ENCODE measurements at places on chromosomes 11 and 22.

DNA sequence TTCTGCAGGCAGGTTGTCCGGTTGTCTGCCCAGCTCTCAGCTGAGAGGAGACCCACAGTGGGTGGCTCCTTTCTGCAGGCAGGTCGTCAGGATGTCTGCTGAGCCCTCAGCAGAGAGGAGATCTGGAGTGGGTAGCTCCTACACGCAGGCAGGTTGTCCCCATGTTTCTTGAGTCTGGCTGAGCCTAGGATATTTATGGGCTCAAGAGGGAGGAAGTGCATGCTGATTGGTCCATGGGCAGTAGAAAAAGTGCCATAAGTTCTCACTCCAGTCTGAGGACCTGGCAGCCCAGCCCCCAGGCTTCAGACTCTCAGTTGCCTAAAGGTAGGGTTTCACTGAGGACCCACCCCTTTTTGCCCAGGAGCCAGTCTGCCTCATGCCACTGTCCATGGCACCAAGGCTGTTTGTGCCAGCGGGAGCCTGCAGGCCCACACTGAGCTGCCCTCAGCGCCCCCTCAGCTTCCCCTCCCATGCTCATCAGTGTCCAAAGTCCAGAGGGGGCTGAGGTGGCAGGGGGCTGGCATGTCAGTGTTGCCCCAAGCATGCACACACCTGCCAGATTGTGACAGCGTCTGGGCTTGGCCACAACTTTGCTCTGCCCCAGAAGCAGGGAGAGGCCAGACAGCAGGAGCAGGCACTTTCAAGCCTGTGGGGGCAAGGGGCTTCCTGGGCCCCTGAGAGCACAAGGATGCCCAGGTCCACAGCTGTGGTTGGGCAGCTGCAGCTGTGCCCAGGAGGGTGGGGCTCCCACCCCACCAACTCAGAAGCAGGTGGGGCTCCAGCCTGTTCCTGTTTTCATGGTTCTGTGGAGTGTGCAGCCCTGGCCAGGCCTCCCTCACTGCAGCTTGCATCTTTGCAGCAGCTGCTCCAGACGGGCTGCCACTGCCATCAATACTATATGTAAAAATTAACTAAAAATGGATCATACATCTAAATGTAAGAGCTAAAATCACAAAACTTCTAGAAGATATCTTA lies 3.8 kb upstream of the RNF141 start:
- DNase-seq, result no peak

DNA sequence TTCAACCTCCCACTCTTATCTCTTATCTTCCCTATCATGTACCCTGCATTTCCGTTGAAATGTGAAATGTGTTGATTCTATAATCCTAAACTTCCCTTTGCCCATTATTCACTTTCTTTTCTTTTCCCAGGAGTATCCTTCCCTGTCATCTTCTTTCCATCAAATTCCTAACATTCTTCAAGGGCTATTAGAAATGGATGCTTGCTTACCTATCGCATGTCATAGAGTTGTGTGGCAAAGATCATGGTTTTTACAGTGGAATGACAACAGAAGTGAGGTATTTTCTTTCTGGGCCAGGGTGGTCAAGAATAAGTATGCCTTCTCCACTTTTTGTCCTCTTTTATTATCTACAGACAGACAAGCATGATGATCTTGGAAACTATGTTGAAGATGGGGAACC lies 124.4 kb upstream of the SLC5A12 start:
- no peak for DNase-seq

- DNase-seq, result no peak
Observed at GRCh38 chr22:37805810-37806277, 1.9 kb upstream of the GCAT start.

DNA sequence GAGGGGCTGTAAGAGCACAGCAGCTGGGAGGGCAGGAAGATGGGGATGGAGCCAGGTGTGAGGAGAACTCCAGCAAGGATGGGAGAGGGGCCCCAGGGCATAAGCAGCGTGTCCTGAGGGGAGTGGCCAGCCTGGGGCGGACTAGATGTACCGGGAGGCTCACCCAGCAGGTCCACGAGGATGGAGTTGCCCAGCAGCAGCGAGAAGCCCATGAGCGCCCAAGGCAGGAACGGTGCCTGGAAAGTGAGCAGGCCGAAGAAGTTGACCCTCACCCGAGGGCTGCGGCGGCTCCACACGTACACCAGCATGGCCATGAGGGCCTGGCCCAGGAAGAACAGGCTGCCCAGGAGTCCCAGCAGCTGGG lies 1.3 kb downstream of the DERL3 start:
- DNase-seq, result no peak

DNA sequence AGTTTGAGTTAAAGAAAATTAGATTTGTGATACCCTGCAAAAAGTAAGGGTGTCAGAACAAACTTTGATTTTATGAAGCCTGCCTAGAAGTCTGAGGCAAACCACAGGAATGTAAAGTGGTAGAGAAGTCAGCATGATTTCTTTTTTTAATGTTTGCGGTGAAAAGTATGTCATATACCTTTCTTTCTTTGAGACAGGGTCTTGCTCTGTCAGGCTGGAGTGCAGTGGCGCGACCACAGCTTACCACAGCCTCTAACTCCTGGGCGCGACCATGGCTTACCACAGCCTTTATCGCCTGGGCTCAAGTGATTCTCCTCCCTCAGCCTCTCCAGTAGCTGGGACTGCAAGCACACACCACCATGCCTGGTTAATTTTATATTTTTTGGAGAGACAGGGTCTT lies 4.7 kb downstream of the API5 start:
- no peak for DNase-seq

DNA sequence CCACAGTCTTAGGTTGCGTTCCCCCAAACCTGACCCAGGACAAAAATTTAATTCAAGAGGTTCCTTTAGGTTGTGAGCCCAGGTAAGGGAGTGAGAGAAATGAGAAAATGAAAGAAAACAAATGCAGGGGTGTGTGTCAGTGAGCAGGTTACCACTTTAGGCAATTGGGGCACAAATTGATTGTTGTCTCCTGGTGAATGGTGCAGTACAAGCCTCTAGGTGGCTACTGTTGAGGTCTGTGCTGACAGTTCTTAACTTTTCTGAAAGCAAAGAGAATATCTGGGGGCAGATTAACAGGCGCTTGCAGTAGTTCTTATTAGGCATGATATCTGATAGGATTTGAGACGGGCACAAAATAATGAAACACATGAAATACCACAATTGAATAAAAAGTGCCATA lies 894.6 kb downstream of the FAM181B start:
- DNase-seq, result no peak

GRCh38 chr22:25404556-25404927 lies 159.9 kb upstream of the GRK3 start:
- DNase-seq, result no peak

DNA sequence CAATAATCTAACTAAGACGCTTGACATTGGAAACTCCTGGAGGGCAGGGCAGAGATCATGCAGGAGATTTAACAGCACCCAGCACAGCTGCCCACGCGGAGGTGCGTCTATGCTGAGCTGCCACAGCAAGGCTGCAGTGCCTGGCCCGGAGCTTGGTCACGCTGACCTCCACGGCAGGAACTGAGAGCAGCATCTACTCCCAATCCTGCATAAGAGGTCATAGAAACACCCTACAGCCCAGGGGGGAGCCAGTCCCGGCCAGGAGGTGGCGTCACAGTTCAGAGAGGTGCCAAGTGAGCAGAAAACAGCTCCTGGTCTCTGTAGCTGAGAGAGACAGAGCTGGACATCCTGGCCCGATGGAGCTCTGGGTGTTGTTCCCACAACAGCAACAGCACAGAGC lies 121.1 kb upstream of the TMEM45B start:
- DNase-seq, result no peak

- DNase-seq, result no peak
Observed at GRCh38 chr11:120746836-120747609, 235.5 kb downstream of the GRIK4 start.

DNA sequence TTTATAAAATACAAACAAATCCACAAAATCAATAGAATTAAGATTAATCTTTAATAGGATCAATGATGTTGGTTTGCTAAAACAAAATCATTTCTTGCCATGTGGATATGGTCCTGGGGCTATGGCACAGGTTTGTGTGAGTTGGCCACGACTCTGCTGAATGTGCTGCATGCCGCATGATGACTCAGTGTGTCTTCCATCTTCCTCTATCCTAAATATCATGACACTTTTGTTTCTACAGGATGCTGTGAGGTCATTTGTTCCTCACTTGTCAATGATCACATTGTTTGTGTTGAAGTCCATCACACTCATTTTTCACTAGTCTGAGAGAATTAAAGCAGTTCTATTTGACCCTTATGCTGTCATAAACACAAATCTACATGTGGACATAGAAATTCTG lies 167.2 kb upstream of the ZBED5 start:
- DNase-seq, result no peak

GRCh38 chr11:120124355-120124754 lies 13.6 kb downstream of the TRIM29 start:
- no peak for DNase-seq

- no peak for DNase-seq
Observed at GRCh38 chr11:107683807-107684206, 28.0 kb downstream of the SLN start.

DNA sequence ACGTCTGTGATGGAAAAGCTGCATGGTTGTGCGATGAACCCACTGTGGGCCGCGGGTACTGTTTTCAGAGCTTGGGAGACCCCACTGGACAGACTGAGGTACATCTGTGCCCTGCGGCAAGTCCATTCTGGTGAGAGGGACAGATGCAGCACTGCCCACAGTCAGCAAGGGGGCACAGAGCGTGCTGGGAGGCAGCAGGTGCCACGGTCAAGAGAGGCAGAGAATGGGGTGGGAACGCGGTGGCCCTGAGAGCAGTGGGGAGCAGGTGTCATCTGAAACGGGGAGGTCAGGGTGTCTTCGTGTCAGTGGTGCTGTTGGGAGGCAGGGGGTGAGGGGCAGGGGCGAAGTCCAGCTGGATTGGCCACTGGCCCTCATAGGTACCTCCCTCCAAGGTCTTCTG lies 32.0 kb downstream of the TBC1D22A start:
- no peak for DNase-seq

DNA sequence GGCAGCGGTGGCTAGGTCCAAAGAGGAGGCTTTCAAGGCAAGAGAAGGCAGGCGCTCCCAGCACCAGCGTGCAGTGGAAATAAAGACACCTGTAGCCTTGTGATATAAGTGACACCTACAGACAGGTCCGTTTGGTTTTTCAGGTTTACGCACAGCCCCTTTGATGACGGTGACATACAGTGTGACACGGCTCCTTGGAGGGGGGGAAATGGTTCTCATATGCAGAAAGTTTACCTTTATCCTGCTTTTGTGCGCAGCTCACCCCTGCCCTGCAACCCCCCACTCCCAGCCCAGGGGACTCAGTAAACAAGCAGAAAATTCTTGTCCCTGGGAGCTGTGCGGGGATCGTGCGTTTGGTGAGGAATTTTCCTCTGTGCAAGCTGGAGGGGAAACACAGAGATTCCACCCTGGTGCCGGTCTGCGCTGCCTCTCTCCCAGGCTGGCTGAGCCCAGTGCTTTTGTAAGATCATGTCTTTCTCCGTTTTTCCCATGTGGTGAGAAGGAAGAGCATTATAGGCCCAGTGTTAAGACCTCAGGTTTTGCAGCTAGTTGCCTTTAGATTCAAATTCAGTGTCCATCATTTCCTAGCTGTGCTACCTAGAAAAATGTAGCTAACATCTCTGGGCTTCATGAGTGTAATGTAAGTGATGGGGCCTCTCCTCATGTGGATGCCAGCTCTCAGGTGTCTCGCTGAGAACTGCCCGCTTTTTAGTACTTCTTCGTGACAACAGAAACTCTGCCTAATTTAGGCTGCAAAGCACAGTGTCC lies at the start of gene ELF5:
Gene ELF5, minus strand, starts transcription at position 113 of the 768 bp plus-strand sequence. CDS start 8,045 bp downstream, outside the sequence.
- DNase-seq, result no peak

DNA sequence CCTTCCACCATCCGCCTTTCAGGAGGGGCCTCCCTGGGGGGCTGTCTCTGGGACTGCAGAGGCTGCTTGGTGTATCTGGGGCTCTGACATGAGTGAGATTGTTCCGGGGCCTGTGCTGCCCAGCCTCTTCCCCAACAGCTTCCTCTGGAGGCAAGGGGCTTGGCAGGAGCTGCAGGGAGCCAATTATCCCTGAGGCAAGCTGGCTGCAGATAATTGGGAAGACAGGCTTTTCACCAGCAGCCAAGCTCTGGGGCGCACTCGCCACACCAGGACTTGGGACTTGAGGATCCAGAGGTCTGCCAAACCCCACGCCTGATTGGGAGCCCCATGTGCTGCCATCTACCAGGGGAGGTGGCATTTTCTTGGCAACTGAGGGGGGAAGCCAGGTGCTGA lies 15.6 kb upstream of the RTN4R start:
- DNase-seq, result no peak

- no peak for DNase-seq
Observed at GRCh38 chr11:128482092-128482491, 105.3 kb downstream of the ETS1 start.

GRCh38 chr11:75103380-75104026 lies 6.8 kb upstream of the OR2AT4 start:
- no peak for DNase-seq

Data from dorsolateral prefrontal cortex (tissue), 122 donors.